ENCODE measurements at places on chromosomes 13 and 19.
A peak's percentile ranks its signal among the peaks of the same experiment; 100 is the strongest.

GRCh38 chr13:47672245-47673008 is 328.6 kb downstream of the SUCLA2 start:
- DNase-seq, result no peak

DNA sequence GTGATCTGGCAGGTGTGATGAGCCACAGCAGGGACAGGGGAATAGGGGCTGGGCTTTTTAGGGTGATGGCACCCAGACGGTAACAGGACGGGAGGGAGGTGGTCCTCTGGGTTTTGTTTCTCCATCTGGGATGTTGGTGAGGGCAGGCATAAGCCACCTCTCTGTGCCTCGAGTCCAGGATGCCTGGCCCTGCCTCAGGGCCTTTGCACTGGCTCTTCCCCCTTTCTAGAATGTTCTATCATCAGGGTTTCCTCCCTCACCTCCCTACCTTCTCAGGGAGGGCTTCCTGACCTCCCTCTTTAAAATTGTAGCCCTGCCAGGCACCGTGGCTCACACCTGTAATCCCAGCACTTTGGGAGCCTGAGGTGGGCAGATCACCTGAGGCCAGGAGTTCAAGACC is 6.6 kb downstream of the CERS4 start:
- no peak for DNase-seq

- DNase-seq, result no peak
These were observed 1.9 kb upstream of the TCF3 start for GRCh38 chr19:1654178-1654792.

GRCh38 chr13:30364876-30365275 is 57.4 kb upstream of the UBE2L5 start:
- no peak for DNase-seq

GRCh38 chr13:28750187-28751045 is 31.6 kb upstream of the SLC46A3 start:
- DNase-seq, result no peak

- no peak for DNase-seq
These were observed 607 bp downstream of the NFIC start for GRCh38 chr19:3366753-3367627.

DNA sequence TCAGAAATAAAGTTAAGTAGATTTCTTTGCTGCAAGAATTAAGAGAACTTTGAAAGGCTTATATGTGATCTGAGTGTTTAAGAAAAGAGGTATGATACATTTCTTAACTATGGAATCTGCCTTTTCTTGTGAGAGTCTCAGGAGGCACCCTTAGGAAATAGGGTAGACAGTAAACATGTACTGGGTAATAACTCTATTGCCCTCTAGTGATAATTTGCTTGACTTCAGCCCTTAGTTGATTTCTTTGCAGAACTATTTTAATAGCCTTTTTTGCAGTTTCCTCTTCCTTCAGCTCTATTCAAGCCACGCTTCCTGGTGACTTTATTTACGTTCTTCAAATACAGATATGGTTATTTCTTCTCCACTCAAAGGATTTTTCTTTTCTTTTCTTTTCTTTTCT is 37.0 kb upstream of the CCNA1 start:
- peak; percentile 65 for DNase-seq
